Fibroblast of gingiva (primary cell): ENCODE measurements at places on chromosomes 5 and 9.

DNA sequence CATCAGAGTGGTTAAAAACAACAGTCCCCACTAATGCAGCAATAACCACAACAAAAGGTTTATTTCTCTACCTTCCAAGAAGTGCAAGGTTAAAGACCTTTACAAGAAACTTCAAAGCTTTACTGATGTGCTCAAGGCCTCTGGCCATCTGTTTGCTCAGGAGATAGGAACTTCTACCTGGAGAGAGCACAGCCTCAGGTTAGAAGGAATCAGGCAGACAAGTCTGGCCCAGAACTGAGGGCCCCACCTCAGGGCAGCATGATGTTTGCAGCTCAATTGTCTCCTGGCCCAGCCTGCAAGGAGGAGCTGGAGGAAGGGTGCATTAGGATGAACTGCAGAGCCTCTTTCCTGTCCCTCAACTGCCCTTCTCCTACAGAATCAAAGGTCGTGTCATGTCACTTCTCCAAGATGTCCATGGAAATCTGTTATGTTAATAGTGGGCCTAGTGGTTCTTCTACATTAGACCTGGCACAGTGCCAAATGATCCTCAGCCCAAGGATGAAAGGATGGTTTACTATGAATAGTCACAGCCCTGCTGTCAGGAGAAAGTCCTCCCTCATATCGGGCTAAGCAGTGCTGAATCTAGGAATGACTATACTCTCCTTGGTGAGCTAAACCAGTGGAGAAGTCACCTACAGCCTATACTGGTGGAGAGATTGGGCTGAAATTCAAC, 98.9 kb upstream of the NTRK2 start:
- DNase-seq = no peak

GRCh38 chr5:173090639-173091038, 34.5 kb downstream of the CREBRF start:
- DNase-seq = no peak

DNA sequence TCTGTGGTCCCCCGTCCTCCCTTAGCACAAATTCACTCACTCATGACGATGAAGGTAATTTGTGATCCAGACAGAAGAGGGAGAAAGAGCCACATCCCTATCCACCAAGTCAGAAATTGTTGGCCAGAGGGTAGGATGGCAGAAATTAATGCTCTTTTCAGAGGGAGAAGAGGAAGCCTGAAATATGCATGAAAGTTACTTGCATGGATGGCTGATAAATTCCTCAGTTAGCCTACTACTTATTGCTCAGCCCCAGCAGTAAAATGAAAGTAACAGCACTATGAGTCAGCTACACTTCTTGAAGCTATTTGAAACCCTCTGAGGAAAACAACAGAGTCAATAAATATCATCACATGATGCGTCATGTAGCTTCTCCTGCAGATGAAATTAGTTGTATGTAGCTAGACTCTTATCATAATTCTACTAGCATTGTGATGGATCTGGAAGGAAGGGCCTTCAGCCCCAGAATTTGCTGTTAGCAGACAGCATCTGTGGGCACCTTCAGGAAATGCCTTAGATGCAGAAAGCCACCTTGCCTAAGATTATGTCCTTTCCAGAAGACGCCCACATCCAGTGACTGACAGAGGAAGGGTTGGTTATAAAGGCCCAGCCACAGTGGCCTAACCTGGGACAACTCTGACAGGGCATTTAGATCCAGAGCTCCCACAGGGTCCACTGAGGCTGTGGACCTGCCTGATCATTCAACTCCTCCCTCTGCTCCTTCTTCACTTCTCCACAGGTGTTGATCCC, 81.2 kb upstream of the CCDC112 start:
- peak; percentile 91 for DNase-seq

DNA sequence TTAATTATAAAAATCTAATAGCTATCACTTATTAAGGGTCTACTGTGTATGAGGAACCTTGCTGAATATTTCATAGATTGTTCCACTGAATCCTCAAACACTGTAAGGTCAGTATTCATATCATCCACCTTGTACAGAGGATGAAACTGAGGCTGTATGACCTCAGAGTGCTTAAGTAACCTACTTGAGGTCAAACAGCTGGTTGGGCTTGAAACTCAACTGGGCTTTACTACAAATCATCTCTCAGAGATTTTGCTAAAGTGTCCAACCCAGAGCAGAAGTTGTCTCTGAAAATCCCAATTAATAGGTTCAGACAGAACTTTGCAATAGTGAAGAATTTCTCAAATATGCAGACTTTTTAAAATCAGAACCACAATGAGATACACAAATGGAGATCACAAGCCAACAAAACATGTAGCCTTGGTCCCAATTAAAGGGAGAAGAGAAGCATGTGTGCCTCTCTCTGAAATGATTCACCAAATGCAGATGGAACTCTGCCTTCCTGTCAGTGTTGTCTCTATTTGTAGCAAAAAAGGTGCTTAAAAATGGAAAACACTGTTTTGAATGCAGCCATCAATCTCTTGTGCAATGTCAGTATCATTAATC, 131.4 kb downstream of the FAM114A2 start:
- DNase-seq = peak; percentile 14

- no peak for DNase-seq
These were observed 58.2 kb downstream of the RFK start for GRCh38 chr9:76336027-76336426.

GRCh38 chr5:179766726-179767455, 26.9 kb upstream of the LTC4S start:
- DNase-seq = no peak

DNA sequence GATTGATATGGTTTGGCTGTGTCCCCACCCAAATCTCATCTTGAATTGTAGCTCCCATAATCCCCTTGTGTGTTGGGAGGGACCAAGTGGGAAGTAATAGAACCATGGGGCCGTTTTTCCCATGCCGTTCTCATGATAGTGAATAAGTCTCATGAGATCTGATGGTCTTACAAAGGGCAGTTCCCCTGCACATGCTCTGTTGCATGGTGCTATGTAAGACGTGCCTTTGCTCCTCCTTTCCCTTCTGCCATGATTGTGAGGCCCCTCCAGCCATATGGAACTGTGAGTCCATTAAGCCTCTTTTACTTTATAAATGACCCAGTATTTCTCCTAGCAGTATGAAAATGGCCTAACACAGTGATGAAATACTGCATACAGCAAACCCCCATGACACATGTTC, 84.8 kb upstream of the SELENOP start:
- no peak for DNase-seq

GRCh38 chr5:172147857-172148256, 40.2 kb downstream of the STK10 start:
- no peak for DNase-seq

DNA sequence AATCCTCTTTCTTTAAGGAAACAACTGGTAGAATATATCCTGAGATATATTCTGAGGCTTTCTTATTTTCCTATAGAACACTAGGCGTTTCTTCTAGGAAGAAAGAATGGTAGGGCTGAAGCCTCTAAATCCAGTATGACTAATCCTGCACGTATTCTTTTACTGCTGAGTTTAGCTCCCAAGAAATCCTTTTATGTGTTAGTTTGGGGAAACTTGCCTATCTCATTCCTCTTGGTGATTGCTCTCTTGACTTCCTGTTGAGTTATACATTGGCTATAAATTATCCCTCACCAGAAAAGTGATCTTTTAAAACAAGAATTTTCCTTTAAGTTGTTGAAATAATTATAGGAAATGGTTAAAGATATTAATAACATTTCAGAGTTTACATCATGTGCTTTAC, 422.9 kb downstream of the TMEM161B start:
- DNase-seq = no peak

- no peak for DNase-seq
These were observed 24.2 kb upstream of the DEPDC1B start for GRCh38 chr5:60724126-60724525.
